ENCODE measurements at places on chromosomes 6 and 20.

DNA sequence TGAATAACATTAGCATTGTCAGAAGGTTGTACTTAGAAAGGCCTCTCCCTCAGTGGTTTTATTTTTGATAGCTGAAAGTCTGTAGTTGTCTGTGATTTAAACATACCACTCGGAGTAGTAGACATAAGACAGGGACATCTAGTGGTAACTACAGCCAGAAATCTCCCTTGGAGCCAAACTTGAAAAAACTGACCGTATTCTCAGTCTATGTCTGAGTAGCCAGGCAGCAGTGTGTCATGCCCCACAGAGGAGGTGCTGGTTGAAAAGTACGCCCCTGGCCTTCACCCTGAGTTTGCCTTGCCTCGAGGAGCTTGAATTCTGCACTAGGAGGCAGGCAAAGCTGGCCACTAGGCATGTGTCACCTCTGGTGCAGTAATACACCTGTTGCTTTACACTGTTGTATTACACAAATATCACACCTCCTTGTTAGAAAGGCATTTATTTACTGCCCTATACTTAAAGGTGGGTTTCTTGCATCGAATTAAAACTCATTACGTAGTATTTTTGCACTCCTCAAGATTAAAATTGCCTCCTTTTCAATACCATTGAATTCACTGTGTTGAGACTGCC lies 20.8 kb downstream of the ZBTB2 start:
- no peak for DNase-seq

DNA sequence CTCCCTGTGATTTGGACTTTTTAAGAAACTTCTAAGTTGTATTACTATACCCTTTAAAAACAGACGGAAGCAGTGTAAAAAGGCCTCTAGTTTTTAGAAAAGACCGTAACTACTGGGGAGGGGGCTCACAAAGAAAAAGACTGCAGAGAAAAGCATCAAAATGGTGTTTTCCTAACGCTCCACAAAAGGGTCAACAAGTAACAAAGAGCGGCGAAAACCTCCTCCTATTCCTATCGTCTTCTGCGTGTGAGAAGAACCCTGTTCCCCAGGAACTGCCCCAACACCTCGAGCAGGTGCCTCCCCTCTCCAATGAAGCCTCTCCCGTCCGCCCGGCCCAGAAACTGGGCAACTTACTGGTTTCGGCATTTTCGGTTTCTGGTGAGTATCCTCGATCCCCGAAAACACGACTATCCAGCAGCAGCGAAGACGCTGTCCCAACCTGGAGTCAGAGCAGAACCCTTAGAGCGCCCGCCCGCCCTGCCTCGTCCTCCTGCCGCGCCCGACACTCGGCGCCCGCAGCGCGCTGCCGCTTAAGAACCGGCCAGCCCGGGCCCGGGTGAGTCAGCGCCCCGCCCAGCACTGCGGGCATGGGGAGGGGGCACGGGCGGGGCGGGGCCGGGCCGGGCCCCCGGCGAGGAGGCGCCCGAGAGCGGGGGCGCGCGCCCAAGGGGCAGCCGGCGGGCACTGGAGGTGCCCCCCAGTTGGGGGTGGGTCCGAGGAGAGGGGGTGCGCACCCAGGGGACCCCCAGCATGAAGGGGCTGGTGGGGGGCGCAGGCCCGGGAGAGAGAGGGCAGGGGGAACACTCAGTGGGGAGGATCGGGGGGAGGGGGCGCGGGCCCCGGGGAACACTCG lies 1.2 kb downstream of the EZR start:
- peak; percentile 96 for DNase-seq

DNA sequence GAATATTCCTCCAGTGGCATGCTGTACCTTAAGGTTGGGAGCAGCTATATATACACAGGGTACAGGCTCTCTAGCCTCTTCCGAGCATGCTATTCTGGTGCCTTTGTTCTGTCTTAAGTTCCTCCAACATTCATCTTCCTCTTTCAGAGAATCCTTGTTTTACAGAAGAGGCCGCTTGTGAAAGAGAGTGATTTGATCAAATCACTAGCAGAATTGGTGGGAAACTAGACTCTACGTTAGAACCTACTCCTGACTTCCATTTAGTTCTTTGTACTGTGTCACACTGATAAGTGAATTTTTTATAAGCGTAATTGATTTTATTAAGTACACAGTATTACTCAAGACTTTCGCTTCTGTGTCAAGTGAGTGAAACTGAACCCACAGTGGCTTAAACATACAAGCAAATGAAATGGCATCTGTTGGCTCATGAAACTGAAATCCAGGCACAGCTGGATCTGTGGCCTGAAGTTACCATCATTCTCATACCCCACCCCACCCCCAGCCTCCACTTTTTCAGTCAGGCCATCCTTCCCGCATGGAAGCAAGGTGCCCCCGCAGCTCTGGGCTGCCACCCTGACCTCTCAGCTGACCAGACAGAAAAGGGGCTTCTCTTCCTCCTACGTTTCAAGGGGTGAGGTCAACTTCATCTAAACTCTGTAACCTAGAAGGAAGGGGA lies 102.3 kb downstream of the RPP40 start:
- peak; percentile 57 for DNase-seq

- DNase-seq, result no peak
Observed at GRCh38 chr6:38413102-38413800, 226.5 kb downstream of the BTBD9 start.

- DNase-seq, result no peak
Observed at GRCh38 chr20:16607364-16608276, 34.4 kb upstream of the KIF16B start.

DNA sequence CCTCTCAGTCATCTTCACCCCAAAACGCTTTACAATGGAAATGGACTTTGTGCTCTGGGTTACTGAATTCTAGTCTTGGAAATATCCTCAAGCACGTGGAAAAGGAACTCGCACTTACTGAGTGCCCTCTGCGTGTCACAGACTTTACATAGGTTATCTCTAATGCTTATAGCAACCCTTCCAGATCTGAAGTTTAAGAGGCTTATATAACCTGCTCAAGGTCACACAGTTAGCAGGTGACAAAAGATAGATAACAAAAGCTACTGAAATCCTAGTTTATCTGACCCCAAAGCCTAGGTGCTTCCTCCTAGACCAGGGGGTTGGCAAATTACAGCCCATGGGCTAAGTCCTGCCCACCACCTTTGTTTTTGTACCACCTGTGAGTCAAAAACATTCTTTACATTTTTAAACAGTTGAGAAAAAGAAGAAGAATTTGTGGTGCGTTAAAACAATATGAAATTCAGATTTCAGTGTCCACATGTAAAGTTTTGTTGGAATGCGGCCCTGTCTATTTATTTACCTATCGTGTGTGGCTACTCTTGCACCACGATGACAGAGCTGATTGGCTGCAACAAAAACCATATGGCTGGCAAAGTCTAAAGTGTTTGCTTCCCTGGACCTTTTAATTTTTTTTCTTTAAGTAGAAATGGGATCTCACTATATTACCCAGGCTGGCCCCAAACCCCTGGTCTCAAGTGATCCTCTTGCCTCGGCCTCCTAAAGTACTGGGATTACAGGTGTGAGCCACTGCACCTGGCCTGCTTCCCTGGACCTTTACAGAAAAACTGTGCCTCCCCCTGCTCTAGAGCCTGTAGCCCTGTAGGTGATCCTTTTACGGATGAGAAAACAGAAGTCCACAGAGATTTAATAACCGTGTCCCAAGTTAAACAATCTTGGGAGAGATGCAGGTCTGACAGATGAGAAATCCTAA lies 110.2 kb upstream of the RREB1 start:
- DNase-seq, result no peak

GRCh38 chr6:117776441-117776840 lies 101.2 kb downstream of the NUS1 start:
- DNase-seq, result peak; percentile 31

DNA sequence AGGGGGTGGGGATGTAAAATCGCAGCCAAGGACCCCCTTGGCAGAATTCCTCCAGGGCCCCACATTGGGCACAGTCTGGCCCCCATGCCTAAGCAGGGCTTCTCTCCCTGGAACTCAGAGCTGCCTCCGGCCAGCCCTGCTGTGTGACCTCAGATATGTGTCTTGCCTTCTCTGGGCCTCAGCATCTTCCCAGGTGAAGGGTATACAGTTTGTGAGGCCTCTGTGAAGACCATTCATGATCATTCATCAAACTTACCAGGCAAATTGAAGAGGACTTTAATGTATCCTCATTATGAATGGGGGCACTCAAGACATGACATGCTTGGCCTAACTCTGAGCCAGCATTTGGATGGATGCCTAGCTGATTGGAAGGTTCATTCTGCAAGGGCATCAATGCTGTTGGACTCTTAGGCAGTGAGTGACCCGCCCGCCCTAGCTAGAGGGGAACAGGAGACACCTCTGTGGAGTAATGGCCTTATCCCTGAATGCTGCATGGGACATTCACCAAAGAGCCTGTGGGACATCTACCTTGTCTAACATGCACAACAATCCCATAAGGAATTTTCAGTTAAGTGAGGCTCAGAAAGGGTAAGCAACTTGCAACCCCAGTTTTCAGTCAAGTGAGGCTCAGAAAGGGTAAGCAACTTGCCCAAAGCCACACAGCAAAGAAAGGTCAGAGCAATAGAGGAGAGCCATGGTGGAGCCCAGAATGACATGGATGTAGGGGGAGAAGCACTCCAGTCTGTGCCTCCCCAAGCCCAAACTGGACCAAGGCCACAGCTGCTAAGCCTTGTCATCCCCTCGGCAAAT lies 535 bp downstream of the CCN5 start:
- DNase-seq, result no peak

DNA sequence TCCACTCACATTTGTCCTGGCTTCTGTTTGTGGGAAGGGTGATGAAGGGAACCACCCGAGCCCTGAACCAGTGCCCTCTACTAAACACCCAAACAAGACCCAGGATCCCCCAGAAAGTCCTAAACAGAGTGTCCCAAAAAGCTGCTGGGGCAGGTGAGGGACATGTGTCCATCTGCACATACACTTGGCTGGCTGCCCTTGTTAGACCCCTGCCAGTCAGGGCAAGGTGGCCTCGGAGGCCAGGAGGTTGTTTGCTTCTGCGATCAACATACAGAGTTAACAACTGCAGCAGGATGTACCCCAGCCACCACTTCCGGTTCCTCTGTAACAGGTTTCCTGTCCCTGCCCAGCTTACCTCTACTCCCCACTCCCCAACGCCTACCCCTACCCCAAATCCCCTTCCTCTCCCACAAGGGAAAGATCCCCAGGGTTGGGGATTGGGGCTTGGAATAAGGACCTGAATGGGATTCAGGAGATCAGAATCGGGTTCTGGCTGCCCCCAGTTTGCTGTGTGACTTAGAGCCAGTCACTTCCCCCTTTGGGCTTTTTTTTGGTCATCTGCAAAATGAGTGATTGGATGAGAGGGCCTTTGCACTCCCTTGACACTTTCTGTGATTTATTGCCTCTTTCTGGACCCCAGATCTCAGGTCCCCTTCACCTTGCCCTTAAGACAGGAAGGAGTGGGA lies 13.9 kb downstream of the DEF6 start:
- DNase-seq, result peak; percentile 63

DNA sequence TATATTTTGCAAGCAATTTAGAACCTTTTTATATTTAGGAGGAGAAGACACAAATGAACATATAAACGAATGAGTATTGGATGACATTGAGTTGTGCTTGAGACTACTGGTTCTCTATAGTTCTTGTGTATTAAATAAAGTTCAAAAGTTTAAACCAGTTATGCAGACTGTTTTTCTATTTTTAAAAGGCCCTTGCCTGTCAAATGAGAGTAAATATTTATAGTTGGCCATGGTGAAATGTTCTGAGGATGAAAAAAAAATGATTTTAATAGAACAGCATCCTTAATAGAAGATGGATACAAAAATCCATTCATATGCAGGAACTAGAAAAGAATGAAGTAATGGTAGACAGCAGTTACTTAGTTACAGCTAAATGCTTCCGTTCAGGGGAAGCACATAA lies 63.5 kb upstream of the COL10A1 start:
- DNase-seq, result no peak

DNA sequence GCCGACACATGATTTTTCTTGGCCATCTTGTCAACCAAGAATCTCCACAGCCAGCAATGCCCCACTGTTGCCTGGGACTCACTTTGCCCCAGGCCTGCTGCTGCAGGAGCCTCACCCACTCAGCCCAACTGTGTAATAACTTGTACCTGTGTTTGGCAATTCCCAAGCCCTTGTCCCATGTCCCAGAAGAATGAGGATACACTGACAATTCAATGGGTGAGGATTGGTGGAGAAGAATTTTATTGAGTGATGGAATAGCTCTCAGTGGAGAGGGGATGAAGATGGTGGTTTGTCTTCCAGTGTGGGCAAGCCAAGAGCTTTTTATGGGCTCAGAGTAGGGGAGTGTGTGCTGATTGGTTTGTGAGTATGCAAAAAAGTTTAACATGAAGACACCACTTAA lies 861.9 kb downstream of the TFAP2A start:
- DNase-seq, result no peak

DNA sequence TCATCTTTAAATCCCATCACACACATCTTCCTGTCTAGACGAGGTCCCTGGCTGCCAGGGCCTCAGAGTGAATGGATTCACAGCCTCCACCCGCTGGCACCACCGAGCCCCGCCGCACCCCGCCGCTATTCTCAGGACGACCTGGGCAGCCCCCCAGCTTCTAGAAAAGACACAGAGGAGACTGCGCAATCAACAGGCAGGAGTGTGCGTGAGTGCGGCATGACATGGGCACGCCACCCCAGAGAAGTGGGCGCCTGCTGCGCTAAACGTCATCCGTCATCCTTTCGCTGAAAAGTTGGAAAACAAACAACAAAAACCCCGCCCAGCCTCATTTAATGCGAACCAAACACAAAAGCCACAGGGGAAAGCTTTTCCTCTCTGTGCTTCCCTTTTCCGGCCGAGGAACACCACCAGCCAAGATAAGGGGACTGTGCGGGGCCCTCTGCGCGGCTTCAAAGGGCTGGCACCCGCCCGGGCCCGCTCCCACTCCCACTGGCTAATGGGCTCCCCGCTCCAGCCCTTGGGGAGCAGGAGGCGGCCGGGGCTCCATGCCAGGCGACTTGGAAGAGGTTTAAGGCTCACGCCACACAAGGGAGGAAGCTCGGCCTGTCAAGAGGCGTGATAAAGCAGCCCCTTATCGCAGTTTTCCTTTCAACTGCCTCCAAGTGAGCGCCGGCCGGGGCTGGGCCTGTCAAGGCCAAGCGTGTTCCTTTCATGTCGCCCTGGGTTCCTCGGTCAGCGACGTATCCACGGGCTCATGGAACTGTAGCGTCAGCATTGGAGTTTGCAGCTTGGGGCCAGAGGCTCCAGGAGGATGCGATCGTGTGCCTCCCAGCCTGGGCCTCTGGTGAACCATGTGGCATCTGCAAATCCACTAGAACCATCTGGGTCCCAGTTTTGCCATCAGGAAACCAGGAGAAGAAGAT lies 50.1 kb downstream of the NFATC2 start:
- peak; percentile 71 for DNase-seq

- DNase-seq, result peak; percentile 60
Observed at GRCh38 chr6:109393886-109394281, 11.6 kb upstream of the CD164 start.

GRCh38 chr20:59802471-59803221 lies 130.8 kb downstream of the SYCP2 start:
- no peak for DNase-seq

- peak; percentile 36 for DNase-seq
Observed at GRCh38 chr6:30037182-30037788, 23.8 kb upstream of the POLR1H start.

- DNase-seq, result no peak
Observed at GRCh38 chr6:82129797-82130196, 117.7 kb downstream of the IBTK start.
